ENCODE measurements at places on chromosomes 2 and 18.

DNA sequence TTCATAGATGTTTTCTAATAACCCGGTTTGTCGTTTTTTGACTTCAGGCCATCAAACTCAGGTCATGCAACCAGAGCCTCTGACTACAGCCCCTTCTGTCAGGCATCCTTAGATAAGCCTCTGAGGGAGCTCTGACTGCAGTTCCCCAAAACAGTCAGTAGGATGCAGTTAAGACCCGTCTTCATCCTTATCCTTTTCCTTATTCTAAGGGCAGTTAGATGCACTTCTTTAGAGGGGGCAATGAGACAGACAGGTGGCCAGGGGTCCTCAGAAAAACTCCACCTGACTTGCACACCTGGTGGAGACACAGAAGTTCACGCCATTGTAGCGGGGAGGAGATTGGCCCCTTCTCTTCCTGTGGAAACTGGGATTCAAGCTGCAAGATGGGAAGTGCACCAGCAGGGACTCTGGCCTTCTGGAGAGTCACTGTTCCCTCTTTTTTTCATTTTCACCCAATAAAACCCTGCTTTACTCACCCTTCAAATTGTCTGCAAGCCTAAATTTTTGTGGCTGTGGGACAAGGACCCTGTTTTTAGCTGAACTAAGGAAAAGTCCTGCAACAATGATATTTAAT is 104.8 kb upstream of the TFPI start:
- DNase-seq = no peak

DNA sequence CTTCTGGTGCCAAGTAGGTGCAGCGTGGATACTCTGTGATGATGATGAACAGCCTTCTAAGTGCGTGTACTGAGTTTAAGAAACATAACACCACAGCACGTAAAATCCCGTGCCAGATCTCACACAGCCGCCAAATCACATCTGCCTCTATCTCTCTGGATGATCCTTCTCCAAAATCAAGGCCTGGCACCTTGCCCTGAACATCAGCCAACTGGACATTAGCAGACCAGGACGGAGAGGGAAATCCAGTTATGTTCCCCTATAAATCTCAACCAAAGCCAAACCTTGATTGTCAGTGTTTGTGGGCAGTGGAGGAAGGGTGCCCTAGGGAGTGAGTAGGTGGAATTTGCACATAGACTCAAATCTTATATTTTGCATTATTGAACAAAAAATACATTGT is 164.3 kb downstream of the MIB1 start:
- no peak for DNase-seq

DNA sequence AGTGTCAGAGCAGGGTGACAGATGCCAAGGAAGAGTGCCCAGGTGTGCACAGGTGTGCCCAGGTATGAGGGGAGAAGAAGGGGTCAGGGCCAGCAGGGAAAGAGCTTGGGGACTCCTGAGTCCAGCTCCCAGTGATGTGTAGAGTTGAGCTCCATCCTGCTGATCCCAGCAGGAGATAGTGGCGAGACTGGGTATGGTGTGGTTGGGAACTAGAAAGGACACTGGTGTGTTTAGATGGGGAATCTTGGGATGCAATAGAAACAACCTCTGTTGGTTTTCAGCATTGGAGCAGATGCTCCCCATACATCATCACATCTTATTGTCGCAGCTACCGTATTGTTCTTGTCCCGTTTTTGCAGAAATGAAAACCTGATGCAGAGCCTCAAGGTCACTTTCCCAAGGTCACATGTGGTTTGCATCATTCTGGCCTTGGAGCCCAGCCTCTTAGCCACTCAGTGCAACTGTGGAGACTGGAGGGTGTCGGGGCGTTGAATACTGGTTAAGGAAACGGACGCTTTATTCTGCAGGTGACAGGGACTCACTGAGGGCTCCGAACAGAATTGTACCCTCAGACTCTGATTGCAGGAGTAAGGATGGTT is 166.7 kb downstream of the AGAP1 start:
- DNase-seq = no peak

- no peak for DNase-seq
Observed at GRCh38 chr2:236971131-236971821, 114.4 kb upstream of the COPS8 start.

DNA sequence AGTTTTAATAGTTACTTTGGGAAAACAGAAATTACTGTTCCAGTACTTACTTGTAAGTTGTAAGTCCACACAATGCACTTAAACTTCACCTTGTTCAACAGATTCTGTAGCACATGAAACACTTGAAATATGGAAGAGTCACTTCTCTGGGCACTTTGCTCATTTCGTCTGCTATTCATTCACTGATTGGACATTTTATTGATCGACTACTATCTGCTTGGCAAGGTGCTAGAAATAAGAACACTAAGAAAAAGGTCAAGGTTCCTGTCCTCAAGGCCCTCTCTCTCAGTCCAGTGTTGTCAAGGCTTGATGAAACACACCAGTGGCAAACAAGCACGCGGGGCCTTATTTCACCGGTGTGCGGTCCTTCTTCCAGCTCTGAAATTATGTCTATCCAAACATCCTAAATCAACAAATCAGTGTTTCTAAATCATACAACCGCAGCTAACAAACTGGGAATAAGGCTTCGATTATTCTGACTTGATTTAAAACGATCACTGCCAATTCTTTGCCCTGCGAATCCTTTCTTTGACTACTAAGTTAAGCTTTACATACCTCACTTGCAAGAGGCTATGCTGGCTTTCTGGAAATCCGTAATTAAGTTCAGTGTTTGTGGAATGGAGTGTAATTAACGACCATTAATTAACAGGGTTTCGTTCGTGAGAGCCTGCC is 780 bp upstream of the ITGAV start:
- DNase-seq = no peak

DNA sequence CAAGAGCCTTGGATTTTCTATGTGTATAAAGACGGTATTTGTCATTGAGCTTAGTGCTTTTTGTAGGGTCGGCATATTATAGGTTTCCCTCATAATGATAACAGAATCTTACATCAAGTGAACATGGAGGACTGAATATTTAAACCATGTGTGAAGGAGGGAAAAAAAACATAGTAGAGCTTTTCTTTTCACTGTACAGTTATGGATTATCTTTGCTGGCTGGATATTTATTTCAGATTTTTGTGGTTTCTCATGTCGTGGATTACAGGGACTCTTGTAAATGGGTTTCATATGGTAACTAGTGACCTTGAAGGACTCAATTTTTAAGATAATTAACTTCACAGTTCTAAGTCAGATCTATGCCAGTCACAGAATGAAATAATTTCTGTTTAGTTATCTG is 330.2 kb upstream of the NRP2 start:
- DNase-seq = no peak

DNA sequence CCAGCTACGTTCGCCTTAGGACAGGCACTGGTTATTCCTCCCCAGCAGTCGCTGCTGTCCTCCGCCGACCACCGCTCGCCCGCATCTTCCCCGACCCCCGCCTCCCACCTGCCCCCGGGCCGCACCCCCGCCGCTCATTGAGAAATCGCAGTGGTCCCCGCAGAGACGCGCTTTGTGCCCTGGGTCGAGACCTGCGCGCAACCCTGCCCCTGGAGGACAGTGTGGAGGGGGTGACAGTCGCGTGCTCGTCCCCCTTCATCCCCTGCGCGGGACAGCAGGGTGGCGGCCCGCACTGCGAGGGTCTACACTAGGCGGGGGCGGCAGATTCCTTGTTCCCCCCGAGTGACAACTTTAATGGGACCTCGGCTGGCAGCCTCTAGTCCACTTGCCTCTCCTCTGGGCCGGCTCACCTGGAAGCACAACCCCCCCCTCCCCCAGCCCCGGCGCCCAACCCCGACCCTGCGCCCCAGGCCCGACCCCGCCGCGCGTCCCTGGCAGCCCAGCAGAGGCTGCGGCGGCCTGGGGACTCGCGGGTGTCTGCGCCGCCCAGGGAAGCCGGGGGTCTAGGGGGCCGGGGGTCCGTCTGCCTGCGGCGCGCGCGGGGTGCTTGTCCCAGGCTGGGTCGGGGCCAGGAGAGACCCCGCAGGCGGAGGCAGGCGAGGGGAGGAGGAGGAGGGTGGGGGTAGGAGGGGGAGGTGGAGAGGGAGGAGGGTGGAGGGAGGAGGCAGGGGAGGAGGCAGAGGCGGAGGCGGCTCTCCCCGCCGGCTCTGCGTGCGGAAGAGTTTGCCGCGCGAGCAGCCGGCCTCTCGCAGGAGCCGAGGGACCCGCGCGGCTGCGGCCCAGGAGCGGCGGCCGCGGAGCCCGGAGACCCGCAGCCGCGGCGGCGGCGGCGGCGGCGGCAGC is at the start of gene NPAS2:
TSS of gene NPAS2 (plus strand) at position 770 of the 903 bp plus-strand sequence. CDS start 84,616 bp downstream, outside the sequence.
- DNase-seq = no peak

DNA sequence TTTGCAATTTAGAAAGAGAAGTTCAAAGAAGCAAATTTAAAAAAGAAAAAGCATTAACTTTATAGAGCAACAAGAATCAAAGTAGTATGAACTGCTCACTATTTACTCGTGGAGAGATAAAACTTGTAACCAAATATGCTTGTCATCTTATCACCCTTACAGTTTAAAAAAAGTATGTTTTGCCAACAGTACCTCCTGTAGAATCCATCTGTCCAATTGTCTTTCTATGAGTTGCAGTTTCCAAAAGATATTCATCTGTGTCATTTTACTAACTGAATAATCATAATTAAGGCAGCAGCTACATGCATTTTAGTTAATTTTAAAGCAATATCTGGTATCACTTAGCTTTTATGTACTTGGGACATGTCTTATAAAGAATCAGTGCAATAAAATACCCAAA is 1112.3 kb downstream of the DSC3 start:
- DNase-seq = no peak

- no peak for DNase-seq
Observed at GRCh38 chr2:81436256-81436655, 1131.7 kb upstream of the LRRTM1 start.

DNA sequence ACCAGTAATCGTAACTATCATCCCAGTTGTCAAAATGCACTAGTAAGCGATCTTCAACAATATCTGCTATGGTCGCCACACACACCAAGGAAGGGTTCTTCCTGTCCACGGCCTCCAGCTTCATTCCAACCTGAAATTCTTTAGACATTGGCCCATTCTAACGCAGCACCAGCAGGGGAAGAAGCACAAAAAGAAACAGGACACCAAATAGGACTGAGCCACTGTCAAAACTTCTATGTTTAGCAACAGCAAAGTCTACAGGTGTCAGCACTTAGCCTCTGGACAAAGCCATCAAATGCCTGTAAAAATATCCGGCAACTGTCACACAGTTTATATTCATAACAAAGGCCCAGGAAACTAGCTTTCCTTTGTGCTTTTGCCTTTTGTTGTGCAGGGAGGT is 175.0 kb downstream of the L3MBTL4 start:
- no peak for DNase-seq

DNA sequence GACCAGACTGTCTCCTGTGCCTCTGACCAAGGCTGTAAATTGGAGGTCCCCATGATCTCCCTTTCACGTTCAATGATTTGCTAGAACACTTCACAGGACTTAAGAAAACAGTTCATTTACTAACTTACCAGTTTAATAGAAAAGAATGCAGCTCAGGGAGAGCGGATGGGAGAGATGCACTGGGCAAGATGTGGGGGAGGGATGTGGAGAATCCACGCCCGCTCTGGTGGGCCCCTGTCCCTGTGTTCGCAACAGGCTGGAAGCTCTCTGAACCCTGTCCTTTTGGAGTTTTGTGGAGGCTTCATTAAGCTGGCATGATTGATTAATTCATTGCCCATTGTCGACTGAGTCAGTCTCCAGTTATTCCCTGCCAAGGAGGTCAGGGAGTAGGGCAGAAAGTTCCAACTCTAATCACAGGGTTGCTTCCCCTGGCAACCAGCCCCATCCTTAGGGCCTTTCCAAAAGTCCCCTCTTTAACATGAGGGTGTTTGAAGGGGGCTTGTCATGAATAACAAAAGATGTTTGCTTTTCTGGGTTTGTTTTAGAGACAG is 257.1 kb downstream of the ACKR3 start:
- no peak for DNase-seq

GRCh38 chr2:136384531-136385303 is 266.8 kb upstream of the CXCR4 start:
- DNase-seq = no peak

- no peak for DNase-seq
Observed at GRCh38 chr2:118970396-118971135, 28.6 kb downstream of the MARCO start.

DNA sequence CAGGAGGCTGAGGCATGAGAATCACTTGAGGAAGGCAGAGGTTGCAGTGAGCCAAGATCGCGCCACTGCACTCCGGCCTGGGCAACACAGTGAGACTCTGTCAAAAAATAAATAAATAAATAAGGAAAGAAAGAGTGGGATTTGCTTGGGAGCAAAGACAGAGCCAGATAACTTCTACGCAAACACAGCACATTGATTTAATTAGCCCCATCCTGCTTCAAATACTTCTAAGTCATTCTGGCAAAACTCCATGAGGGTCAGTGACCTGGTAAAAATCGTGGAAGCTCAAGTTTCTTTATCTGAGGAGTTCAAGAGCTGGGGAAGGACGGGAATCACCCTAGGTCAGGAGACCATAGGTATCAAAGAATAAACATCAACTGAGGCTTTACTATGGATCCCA is 70.6 kb upstream of the TCF7L1 start:
- no peak for DNase-seq

DNA sequence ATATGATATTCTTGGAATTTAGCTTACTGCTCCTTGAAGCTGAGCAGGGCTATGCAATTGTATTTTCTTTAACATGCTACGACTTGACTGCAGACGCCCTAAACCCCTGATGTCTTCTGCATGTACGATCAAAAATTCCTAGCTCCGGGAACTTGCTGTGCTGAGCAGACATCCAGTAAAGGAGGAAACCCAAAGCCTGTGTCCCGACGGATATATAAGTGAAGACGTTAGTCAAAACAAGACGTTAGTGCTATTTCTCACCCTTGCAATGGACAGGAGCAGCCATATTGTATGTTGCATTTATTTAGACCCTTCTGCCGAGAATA is 51.5 kb downstream of the SETBP1 start:
- DNase-seq = no peak

DNA sequence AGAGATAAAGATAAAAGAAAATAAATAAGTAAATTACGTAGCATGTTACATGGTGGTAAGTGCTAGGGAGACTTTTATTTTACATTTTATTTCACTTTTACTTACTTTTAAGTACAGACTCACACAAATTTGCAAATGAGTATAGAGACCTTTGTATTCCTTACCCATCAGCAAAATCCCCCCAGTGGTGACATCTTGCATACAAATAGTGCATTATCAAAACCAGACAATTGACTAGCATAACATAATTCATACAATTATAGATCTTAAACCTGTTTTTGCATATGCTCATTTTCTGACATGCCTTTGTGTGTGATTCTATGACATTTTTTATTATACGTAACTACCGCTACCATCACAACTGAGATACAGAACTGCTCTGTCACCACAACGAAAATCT is 1099.4 kb downstream of the DPP10 start:
- no peak for DNase-seq

DNA sequence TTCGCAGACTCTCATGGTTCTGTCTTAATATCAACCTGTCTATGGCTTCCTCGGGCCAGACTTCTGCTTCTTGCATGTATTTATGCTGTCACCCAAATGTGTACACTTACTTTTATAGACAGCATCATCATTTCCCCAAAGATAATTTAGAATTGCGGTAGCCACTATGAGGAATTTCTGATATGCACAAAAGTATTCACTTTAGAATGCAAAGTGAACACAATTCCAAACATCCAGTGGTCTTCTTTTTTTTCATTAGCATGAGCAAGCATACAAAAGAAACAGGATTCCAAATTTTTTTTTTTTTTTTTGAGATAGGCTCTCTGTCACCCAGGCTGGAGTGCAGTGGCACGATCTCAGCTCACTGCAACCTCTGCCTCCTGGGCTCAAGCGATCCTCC is 21.0 kb upstream of the MCFD2 start:
- DNase-seq = no peak
